ENCODE measurements at places on chromosomes 2 and 18. TPM values are rescaled to one million over a fixed set of nuclear protein-coding genes. Genes with fewer than 3 reads are reported as not detected.

Gene CDH19
- 69.6 TPM for total RNA-seq

Gene KIAA2012
- not detected for total RNA-seq

- peak; percentile 61 for DNase-seq
Observed at GRCh38 chr2:239291475-239292350, 109.1 kb downstream of the HDAC4 start.

GRCh38 chr2:228846161-228846560 lies 424.9 kb downstream of the PID1 start:
- no peak for DNase-seq

Gene GALR1
- total RNA-seq, result 0.71 TPM

GRCh38 chr2:9740382-9741073 lies 102.7 kb upstream of the TAF1B start:
- no peak for DNase-seq

- DNase-seq, result no peak
Observed at GRCh38 chr18:37408676-37409265, 156.8 kb downstream of the CELF4 start.

Gene DNPEP
- 62.8 TPM for total RNA-seq

Gene TP53I3
- total RNA-seq, result 8.0 TPM

- DNase-seq, result no peak
Observed at GRCh38 chr2:158214431-158214830, 112.8 kb downstream of the UPP2 start.

GRCh38 chr2:69030800-69031428 lies 17.9 kb downstream of the ANTXR1 start:
- DNase-seq, result no peak

Gene SCN2A
- total RNA-seq, result 0.33 TPM

Gene FRZB
- total RNA-seq, result 7.9 TPM

DNA sequence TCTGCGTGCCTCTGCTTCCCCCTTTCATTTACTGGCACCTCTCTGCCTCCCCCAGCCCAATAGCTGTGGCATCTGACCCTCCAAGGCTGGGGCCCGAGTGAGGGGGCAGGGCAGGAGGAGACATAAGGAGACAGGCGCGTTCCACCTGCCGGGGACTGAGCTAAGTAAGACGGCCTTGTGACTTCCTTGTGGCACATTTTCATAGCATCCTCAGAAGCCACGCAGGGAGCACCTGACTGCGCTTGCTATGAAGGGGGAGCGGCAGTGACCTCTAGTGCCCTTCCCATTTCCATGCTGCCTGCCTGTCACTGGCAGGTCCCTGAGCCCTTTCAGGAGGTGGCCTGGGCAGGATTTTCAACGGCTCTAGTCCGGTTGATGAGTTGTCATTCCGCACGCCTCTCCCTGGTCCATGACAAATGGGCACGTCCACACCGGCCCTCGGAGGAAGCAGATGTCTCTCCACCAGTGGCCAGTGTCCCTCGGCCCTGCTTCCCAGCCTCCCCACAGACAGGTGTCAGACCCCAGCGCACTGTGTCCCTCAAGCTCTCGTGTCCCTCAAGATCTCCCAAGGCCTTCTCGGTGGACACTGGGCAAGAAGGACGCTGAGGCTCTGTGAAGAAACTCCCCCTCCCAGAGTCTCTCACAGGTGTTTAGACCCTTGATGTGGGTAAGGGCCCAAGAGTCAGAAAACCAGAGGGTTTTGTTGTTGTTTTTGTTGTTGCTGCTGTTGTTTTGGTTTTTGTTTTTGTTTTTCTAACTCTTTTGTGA lies 42.7 kb downstream of the CYP26B1 start:
- DNase-seq, result peak; percentile 60

DNA sequence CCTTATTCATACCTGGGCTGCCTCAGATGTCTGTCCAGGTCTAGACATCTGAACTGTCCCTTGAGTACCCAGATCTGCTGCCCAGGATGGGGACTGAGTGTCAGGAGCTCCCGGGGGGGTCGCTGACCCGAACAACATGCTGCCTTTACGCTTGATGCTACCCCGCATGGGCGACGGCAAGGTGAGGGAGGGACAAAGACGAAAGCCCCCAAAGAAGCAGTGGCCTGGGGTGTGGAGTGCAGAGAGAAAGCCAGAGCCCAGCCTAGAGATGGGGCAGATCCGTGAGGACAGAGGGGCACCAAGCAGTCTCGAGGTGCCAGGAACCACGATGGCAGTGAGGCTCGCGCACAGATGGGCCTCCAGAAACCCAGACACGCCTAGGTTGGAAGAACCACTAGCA lies 234.7 kb downstream of the ATAD2B start:
- peak; percentile 37 for DNase-seq

DNA sequence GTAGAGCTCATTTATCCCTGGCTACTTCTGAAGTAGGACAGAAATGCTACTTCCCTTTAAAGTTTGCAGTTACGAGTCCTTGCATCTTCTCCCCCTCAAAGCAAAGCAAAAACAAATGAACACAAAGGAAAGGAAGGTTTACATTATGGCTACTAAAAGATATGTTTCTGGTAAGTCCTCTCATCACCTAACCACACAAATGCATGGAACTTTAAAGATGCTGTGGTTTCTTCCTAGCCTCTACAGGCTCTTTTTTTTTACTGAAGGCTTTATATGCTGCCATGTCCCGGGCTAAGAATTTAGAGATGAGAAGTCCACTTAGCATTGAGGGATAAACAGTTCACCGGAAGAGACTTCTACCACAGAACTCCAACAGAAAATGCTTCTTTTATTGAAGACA lies 291.2 kb downstream of the SS18 start:
- no peak for DNase-seq

Gene BUB1
- total RNA-seq, result 0.71 TPM

GRCh38 chr2:236776695-236777251 lies 207.1 kb downstream of the ACKR3 start:
- no peak for DNase-seq

Gene MOCOS
- total RNA-seq, result 1.8 TPM

GRCh38 chr18:79578396-79579260 lies 101.0 kb upstream of the CTDP1 start:
- DNase-seq, result peak; percentile 50

DNA sequence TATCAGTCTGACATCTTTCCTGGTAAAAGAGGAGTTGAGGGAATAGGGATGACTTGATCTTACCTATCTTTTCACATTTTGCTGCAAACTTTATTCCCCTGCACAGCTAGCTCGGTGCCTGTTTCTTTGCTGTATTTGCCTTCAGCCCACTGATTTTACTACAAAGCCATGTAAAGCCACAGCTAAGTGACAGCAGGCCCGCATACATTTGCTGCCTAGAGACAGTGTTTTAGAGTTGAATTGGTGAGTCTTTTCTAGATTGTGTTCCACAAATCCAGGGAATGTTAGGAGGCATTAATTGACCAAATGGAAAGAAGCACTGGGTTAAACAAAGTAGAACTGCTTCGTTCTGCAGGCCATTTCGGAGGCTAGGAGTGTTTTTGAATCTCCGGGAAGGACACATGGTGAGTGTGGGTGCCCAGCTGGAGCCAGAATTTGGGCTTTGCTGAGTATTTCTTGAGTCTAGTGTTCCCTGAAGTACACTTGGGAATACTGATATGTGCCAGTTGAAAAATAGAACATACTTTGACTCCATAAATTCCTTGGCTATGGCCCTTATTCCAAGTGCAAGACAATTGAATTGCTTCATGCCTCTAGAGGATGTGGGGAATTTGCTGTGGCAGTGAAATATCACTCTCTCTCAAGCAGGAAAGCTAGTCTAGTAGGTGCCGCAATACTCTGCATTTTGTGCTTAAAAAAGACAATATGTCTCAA lies 329.8 kb downstream of the PTPRM start:
- no peak for DNase-seq

DNA sequence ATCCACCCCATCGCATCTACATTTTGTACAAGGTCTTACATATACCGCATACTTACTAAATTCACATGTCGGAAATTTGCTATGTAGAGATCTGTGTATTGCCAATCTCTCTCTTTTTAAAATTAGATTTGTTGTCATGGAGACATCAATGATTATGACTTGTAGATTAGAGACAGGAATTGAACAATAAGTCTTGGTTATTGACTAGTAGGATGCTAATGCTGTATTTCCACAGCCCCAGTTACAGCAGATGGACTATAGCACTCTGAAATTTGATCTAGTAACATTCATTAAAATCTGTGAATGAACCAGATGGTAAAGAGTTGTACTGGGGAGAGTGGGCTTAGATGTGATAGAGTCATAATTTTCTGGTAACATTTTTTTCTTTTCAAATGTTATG lies 805.7 kb downstream of the SLC4A3 start:
- no peak for DNase-seq

GRCh38 chr2:109021895-109022300 lies 32.9 kb upstream of the EDAR start:
- no peak for DNase-seq

Gene RBKS
- 1.8 TPM for total RNA-seq

DNA sequence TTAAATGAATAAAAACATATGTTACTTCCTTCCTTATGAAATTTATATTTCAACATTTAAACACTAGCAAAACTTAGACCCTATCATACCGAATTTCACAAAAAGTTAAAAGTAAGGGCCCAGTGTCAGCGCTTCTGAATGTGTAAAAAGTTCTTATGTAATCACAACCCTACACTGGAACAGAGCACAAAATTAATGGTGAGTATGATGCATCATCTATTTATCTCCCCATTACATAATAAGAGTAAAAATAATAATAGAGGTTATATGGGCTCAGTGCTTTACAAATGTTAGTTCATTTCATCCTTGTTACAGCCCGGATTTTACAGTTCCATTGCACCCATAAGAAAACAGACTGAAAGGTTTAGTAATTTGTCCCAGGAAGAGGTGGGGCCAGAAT lies 144.9 kb upstream of the POU3F3 start:
- DNase-seq, result no peak

- no peak for DNase-seq
Observed at GRCh38 chr18:44325903-44326635, 354.6 kb upstream of the SETBP1 start.

GRCh38 chr2:64646007-64646880 lies 7.5 kb downstream of the SERTAD2 start:
- peak; percentile 89 for DNase-seq

DNA sequence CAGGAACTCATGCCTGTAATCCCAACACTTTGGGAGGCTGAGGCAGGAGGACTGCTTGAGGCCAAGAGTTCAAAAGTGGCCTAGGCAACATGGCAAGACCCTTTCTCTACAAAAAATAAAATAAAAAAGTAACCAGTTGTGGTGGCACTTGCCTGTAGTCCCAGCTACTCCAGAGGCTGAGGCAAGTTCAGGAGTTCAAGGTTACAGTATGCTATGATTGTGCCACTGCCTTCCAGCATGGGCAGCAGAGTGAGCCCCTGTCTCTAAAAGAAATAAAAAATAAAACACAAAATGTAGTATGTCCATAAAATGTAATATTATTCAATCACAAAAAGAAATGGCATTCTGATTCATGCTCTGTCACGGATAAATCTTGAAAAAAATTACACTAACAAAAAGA lies 11.9 kb downstream of the INO80C start:
- DNase-seq, result no peak

DNA sequence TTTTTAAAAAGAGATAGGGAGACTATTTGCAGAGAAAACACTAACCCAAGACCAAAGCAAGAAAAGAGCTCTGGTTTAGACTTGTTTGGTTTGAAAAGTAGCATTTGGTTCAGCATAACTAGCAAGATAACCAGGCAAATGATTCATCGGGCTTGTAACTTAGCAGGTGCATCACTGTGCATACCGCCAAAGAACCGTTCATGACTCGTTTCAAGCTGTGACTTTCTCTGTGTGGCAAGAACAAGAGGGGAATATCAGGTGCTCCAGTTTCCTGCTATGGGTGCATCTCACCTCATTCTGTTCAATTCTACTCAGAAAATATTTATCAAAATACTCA lies 244.9 kb downstream of the ETAA1 start:
- DNase-seq, result no peak

GRCh38 chr2:197538412-197538811 lies 22.5 kb downstream of the MOB4 start:
- DNase-seq, result no peak

Gene LIMS4
- 5.5 TPM for total RNA-seq

- DNase-seq, result no peak
Observed at GRCh38 chr2:142165790-142166189, 35.0 kb upstream of the LRP1B start.

Gene NCKAP5
- total RNA-seq, result under 0.01 TPM

DNA sequence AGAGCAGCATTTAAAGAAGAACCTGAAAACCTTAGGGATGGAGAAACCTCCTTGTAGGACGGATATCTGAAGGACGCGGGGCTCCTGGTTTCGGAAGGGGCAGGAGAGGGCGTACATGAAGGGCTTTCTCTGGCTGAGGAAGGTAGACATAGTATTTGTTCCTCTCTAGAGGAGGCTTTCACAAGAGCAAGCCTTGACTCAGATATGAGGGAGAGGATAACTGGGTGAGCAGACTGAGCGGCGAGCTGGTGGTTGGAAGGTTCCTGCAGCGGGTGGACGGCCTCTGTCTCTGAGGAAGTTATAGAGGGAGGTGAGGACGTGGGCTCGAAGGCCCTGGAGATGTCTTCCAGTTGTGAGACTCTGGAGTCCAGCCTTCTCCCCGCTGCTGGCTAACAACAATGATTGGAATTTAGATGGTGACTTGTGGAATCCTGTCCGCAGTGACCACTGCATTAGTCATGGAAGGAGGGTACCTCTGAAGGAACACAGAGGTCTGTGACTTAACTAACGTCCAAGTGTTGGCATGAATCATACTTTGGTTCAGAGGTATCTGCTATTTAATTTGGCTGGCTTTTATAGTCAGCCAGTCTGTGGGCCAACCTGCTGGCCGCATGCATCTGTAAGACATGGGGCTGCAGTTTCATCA lies 80.9 kb downstream of the ASAP2 start:
- DNase-seq, result no peak
